ENCODE measurements at places on chromosomes 12 and 14.

- DNase-seq, result no peak
Observed at GRCh38 chr14:60014402-60014801, 77.3 kb upstream of the PCNX4 start.

GRCh38 chr14:81222691-81223090, 1.9 kb upstream of the GTF2A1 start:
- DNase-seq, result no peak

- no peak for DNase-seq
Observed at GRCh38 chr12:109140560-109140959, 24.2 kb downstream of the ACACB start.

DNA sequence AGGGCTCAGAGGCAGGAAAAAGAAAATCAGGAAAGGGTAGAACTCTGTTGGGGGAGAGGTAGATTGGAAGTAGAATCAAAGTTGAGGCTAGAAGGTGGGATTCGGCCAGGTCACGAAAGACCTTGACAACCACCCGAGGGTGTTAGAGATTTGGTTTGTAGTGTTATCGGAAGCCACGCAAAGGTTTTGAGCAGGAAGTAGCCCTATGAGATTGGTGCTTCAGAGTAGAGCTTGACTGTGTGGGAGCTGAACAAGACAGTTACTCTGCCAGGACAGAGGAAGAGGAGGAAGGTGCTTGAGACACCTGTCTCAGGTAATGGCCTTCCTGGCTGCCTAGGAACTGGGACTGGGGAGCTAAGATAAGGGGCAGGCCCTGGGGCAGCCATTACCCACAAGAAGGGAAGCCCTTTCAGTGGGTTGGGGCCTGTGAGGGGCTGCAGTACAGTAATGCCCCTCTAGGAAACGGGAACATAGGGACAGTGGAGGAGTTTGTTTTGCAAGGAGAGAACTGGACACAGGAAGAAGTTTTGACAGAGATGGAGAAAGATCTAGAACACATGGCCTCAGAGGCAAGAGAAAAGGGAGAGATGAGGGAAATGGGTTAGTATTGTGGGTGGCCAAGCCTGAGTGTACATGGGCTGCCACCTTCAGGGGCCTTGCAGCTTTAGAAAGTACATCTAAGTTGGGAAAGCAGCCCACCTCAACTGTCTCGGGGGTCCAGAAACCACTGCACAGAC, 73.5 kb downstream of the RIN3 start:
- DNase-seq, result no peak

DNA sequence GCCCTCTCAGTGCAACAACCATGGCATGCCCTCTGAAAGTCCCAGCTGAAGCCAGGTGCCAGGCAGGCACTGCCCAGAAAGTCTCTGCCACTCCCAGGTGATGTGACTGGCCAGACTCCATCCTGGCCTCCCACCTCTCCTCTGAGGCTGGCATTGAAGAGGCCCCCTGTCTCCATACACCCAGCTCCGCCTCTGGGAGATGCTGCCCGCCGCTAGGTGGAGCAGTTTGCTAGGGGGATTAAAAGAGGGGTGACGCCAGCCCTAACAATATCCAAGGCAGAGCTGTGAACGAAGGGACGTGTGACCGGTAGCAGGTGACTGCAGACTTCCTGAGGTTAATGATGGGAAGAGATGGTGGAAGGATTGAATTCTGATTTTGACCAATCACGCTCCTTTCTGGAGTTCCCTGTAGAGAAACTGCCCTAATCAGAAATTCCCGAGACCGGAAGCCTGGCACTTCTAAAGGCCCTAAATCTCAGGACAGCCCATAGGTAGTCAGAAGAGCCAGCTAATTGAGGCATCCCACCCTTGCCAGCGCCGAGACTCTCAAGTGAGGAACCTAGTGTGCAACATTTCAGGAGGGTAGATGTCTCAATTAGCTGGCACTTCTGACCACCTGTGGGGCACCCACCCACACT, 8.3 kb upstream of the PLEK2 start:
- no peak for DNase-seq

DNA sequence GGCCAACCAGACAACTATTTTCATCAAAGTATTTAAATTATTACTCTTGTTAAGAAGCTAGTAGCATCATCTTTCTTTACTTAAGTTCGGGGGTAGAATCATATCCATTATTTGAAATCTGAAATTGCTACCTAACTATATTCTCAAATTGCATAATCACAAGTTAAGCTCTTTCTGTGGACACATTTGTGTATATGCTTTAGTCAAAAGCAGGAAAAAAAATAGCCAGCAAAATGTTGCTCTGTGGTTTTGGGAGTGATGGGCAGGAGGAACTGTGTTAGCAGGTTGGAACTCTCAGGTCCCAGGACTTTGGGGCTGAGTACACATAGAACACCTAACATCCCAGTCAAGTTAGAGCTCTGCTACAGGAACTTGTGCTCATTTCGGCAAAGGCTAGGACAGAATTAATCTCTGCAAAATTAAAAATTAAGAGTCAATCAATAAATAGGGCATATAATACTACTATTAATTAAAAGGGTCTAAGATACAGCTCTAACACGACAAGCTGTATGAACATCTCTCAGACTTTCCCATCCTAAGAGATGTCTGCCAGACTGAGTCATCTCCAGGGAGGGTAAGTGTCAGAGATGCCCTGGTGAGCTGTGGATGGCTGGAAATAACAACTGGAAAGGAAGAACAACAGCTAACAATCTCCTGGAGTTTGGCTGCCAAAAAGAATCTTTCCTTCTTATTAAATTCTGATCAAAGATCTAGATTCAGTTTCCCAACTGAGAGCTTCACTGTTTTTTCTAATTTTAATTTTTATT, 203.5 kb upstream of the GZMB start:
- DNase-seq, result no peak

DNA sequence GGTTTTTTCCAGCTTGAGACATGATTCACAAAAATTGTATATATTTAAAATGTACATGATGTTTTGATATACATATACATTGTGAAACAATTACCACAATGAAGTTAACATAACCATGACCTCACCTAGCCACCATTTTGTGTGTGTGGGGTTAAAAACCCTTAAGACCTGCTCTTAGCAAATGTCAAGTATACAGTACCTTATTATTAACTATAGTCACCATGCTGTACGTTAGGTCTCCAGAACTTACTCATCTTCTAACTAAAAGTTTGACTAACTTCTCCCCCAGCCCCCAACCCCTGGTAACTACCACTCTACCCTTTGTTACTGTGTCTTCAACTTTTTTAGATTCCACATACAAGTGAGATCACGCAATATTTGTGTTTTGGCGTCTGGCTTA, 52.6 kb downstream of the EIF2S3B start:
- DNase-seq, result no peak

DNA sequence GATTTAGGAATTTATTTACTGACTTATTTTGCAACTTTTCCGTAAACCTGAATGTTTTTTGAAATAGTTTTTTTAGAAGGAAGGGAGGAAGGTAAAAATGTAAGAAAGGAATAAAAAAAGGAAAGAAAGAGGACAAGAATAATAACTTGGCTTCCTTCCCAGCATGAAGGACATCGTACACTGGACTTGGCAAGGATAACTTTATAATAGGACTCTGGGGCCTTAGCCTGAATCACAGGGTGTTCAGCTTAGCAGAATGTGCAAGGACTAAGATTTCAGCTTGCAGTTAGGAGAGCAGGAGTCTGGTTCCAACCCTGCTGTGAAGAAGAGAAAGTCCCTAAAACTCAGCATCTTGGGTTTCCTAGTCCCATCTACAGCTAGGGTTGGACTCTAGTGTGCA, 1053.3 kb downstream of the VRK1 start:
- DNase-seq, result no peak

GRCh38 chr12:90449611-90450010, 505.4 kb downstream of the CCER1 start:
- no peak for DNase-seq

DNA sequence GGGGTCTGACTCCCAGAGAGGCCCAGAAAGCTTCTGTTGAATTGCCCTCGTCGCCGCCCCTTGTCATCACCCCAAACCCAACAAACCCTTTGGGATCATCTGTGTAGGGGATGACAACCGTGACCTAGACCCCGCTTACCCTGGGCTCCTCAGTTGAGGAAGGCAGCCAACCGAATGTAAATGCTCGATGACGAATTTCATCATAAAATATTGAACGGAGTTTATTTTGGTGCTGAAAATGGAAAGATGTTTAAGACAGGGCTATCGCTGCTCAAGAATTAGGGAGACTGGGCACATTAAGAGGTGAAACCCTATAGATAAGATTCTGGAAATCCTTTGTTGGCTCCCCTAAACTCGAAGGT, 512 bp downstream of the ACTR10 start:
- DNase-seq, result no peak

GRCh38 chr14:80491131-80491530, 279.8 kb upstream of the DIO2 start:
- no peak for DNase-seq

DNA sequence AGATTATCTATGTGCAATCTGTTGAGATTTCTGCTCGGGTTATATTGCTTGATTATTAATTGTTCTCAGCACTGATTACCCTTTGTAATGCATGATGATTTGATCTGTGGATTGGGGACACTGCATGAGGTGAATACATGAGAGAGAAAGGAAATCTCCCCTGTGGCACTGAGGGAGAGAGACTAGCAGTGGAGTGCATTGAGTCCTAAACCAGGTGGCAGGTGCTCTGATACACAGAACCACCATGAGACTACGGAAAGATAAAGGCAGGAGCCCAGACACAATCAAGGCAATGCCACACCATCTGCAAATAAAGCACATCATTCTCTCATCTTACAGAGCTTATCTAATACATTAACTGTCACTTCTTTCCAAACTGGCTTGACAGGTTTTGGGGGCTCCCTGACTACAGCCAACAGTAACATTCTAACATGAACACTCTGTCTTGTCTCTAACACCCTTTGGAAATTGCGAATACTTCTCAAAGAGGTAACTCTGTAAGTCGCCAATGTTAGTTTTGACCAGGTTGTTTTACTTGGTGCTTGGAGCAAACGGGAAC, 37.6 kb upstream of the TSPAN8 start:
- no peak for DNase-seq

DNA sequence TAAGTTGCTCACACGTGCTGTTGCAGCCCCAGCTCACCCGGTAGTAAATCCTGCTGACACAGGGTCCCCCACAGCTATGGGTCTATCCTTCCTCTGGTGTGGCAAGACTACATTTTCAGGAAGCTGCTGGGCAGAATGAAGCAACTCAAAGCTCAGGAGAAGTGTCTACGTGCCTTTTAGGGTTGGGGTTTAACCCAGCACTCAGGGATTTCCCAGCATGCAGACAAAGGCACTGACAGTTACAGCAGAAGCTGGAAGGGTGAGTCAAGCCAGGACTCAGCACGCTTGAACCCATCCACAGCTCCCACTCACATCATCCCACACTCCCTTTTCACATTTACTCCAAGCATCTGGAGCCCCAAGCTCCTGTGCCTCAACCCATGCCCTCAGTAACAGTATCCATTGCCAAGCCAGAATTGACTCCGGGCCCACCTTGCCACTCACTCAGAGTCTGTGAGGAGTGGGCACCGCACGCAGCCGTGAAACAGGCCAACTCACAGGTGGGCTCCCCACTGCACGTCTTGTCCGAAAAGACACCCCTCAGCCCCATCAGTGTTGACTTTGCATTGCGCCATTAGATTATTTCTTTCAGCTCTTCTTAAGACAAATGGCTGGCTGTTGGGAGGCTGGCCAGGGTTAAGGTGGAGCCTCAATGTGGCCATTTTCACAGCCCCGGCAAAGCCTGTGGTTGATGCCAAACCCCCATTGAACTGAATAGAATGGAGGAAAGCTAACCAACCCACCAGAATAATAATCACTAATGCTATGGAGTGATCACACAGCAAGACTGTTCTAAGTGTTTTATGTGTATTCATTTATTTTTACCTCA, 59.6 kb downstream of the ZFP36L1 start:
- DNase-seq, result no peak

DNA sequence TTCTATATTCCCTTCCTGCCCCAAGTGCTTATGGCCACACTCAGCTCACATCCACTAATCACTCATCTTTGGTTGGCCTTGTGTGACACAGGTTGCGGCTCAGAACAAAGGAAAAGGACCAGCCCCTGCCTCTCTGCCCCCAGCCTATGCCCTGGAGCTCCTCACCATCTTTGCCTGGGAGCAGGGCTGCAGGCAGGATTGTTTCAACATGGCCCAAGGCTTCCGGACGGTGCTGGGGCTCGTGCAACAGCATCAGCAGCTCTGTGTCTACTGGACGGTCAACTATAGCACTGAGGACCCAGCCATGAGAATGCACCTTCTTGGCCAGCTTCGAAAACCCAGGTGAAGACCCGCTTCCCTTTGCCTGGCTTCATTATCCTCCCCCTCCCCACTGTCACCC, 15.8 kb upstream of the OAS2 start:
- DNase-seq, result no peak

DNA sequence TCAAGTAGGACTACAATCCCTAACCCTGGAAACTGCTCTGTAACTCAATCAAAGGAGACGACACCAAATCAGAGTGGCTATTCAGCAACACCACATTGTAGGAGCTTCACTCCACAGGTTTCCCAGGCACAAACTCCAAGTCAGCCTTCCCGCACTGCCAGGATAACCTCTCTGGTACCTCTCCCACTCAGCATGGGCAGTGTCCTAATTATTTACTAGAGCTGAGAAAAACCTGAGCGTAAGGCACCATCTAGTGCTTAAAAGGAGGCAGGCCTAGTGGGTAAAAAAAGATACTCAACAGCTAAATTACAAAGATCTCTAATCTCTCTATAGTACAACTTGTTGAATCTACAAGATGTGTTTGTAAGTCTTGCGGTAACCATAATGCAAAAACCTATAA, 36.1 kb downstream of the PARP11 start:
- DNase-seq, result no peak

GRCh38 chr12:30026621-30027234, 243.0 kb upstream of the TMTC1 start:
- peak; percentile 55 for DNase-seq

- no peak for DNase-seq
Observed at GRCh38 chr12:3597526-3598210, 106.7 kb downstream of the PRMT8 start.

DNA sequence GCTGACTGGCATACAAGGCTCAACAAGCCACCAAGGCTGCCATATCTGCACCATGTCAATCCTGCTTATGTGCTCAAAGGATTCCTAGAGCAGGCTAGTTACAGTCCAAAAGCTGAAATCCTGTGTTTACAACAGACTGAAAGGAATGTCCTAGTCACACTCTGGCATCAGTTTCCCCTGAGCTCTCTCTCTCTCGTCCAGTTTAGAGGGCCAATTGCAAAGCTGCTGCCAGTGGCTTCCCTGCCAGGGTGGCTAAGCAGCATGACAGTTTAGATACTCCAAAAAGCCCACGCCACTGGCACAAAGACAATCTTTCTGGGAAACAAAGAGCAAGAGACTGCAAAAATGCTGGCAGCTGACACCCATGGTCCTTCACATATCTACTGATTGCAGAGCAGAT, 392.1 kb downstream of the RPS29 start:
- no peak for DNase-seq

DNA sequence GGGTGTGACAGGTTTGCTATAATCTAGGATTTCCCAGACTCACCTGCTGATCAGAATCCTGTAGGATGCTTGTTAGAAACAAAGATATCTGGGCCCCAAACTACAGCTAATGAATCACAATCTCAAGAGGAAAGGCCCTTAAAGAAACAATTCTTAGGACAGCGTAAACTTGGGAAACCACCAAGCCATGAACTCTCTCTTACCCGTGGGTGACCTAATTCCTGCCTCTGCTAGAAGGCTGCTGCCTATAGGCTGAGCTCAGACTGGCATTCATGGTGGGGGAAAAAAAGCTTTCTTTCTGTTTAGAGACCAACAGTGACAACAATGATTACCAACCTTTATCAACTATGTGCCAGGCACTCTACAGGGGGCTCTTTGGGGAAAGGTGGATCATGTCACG, 213.9 kb upstream of the FKBP4 start:
- peak; percentile 59 for DNase-seq

- no peak for DNase-seq
Observed at GRCh38 chr12:101563212-101563611, 31.6 kb upstream of the MYBPC1 start.

Data from AG04450 (cell line).